ENCODE measurements at places on chromosomes 2 and 18.

DNA sequence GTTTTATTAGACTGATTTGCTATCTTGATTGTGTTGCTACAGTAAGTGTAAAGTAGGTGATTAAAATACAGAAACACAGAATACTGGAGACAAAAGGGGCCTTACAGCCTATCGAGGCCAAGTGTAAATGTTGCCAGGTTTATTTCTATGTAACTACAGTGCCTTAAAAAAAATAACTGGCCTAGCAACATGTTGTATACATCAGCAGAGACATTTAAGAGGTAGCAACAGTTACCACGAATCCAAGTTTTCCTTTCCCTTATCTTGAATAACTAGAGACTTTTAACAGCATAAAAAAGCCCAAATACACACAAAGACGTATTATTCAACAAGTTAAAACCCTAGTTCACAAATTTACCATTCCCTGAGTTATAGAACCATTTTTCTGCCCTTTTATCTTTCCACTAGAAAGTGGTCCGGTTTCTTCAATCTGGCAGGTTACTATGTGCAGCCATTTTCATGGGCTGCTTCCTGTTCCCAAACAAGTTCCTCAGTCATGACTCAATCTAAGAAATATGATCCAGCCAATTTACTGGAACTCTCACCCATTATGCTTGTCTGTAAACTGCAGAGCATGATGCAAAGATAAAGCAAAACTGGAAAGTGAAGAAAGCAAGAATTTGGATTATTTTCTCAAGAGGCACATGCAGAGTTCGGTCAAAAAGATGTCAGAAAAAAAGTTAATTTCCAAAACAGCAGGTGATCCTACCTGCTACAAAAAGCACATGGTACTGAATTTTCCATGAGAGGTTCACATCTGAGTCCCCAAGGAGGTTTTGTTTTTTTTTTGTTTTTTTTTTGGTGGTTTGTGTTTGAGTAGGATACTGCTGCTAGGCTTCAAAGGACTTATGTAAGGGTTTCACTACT lies 22.2 kb downstream of the NFE2L2 start:
- DNase-seq, result no peak

DNA sequence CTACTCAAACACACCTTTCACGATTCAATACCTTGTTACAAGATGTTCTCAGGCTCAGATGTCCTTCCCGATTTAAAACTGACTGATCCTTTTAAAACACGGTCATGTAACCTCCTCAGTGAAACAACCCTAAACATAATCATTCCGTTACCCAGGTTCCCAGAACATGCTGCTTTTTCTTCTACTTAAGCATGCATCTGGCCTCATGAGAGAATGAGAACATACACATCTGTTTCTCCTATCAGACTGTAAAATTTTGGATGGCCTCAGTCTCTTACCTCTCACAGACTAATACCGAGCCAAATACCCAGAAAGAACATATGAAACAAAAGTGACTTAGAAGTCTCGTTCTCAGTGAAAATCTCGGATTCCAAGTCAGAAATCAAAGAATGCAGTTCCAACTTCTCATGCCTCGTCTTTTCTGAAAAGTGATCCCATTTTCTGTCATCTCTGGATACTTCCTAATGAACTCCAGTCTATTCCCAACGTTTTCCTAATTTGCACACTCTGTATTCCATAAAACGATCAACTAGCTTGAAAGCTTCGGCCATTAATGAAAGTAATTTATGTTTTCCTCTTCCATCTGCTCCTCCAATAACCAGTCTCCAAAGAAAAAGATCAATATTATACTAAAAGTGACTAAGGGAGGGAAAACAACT lies 919 bp downstream of the SF3B1 start:
- DNase-seq, result no peak

- DNase-seq, result no peak
Measured at GRCh38 chr2:229620289-229620688, 94.1 kb downstream of the DNER start.

DNA sequence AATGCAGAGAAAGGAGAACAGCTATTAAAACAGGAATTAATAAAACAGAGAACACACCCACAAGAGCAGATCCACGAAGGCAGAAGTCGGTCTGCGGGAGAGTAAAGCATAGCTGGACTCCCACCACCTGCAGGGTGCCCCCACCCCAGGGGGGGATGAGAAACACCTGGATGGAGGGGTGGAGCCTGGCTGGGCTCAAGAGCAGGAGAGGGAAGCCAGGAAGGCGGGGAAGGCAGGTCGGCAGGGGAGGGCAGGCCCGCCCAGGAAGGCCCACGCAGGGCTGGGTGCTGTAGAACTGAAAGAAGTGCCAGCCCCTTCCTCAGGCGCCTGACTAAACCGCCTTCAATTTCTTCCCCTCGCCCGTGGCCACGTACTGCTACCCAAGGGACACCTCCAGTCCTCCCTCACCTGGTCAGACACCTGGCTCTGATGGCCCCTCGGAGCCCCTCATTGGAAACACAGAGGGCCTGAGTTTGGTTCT lies 175.4 kb downstream of the HDAC4 start:
- DNase-seq, result no peak

DNA sequence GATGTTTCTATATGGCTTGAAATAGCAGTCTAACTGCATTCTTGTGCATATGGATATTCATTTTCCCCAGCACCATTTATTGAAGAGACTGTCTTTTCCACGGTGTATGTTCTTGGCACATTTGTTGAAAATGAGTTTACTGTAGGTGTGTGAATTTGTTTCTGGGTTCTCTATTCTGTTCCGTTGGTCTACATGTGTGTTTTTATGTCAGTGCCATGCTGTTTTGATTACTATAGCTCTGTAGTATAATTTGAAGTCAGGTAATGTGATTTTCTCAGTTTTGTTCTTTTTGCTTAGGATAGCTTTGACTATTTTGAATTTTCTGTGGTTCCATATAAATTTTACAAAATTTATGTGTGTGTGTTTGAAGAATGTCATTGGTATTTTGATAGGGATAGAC lies 201.0 kb downstream of the MBD5 start:
- no peak for DNase-seq

- DNase-seq, result no peak
Measured at GRCh38 chr2:222050981-222051380, 247.8 kb downstream of the PAX3 start.

DNA sequence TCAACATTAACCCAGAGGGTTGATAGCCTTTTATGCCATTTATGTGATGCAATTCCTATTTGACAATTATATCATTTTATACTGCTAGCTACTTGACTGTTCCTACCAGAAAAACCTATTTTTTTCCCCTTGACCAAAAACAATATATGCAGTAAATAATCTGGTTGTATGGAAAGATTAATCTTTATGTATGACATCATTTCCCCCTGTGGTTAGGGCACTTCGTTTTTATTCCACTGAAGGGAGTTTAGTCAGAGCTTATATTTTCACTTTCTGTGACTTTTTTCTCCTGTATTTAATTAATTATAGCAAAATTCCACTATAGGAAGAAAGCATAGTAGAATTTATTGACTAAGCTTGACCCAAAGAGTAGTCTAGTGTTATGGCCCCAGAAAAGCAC lies 107.6 kb downstream of the HAUS1 start:
- no peak for DNase-seq

GRCh38 chr2:112301973-112302372 lies 26.6 kb downstream of the ZC3H6 start:
- no peak for DNase-seq

DNA sequence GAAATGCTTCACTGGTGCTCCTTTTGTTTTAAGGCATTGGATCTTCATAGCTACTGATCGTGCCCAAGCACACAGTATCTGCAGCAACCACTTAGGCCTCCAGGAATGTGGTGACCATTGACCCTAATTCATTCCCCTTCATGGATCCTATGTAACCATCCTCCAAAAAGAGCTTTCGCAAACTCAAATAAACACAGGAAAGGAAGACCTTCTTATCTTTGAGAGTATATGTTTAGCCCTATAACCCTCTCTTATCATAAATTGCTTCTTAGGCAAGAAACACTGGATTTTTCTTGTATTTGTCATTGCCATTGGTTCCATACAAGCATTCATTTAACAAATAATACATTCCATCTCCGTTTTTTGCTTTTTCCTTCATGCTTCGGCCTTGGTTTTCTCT lies 4.1 kb upstream of the TTR start:
- DNase-seq, result no peak

- DNase-seq, result no peak
Measured at GRCh38 chr2:95297639-95298395, 670 bp downstream of the KCNIP3 start.

All from activated T-helper 9 cell treated with anti-CD3 and anti-CD28 coated beads, Interleukin-2, amount 50 U/mL, for 16 hours (primary cell).